ENCODE measurements at places on chromosomes 2 and 18.

- DNase-seq = no peak
Observed at GRCh38 chr2:230666446-230666845, 46.2 kb upstream of the CAB39 start.

- peak; percentile 37 for DNase-seq
Observed at GRCh38 chr2:106189764-106190468, 4.2 kb downstream of the UXS1 start.

- no peak for DNase-seq
Observed at GRCh38 chr18:41645589-41646360, 309.3 kb upstream of the PIK3C3 start.

- peak; percentile 82 for DNase-seq
Observed at GRCh38 chr2:41966431-41966893, 81.4 kb upstream of the PKDCC start.

DNA sequence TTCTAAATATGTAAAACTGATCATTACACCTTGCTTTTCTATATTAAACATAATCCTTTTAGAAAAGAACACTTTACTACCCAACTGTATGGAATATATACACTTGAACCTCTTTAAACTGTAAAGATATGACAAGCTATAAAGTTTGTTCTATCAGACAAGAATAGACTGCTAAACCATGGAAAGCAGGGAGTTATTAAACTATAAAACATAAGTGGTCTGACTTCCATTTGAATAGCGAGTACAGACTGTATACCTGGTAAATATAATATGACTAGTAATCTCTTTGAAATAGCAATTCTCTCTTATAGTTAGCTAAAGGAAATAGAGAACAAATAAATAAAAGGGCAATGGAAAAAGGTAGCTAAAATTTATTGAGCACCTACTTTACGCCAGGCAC lies 125.7 kb downstream of the PRKRA start:
- no peak for DNase-seq

DNA sequence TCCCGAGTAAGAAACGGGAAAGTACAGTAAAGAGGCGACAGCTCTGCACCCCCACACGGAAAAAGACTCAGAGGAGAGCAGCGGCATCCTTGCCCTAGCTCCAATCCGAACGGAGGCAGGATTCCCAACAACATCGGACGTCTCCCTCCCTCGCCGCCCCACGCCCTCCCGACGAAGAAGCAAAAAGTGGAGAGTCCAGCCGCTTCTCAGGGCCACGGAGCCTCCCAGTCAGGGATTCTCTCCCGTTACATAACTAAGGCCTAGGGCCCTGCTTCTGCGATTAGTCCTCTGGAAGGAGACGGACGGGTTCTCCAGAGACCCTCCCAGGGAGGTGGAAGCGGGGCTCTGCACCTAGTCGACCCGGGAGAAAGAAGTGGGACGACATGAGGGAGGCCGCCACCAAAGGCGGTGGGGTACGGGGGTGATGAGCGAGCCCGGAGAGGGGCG lies 587 bp downstream of the SUMO1 start:
- no peak for DNase-seq

- no peak for DNase-seq
Observed at GRCh38 chr2:156672556-156673332, 236.6 kb downstream of the GPD2 start.

DNA sequence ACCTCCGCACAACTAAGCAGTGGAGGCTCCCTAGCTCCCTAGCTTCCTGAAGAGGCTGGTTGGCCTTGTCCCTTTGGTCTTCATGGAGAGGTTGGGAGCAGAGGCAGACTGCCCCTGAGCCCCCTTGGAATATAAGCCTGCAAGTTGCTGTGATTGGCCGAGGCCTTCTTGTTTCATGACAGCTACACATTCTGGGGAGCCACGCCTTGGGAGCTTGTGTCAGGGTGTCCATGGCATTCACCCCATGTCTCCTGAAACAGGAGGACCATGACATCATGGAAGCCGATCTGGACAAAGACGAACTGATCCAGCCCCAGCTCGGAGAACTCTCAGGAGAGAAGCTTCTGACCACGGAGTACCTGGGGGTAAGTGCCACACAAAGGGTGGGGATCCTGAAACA lies 64.0 kb upstream of the B3GNT7 start:
- no peak for DNase-seq

GRCh38 chr2:112995346-112995920 lies 9.8 kb upstream of the IL36A start:
- no peak for DNase-seq

Data from AG04450 (cell line).